ENCODE measurements at places on chromosomes 7 and 10.

- DNase-seq, result no peak
Observed at GRCh38 chr10:26637521-26638275, 59.8 kb upstream of the PDSS1 start.

DNA sequence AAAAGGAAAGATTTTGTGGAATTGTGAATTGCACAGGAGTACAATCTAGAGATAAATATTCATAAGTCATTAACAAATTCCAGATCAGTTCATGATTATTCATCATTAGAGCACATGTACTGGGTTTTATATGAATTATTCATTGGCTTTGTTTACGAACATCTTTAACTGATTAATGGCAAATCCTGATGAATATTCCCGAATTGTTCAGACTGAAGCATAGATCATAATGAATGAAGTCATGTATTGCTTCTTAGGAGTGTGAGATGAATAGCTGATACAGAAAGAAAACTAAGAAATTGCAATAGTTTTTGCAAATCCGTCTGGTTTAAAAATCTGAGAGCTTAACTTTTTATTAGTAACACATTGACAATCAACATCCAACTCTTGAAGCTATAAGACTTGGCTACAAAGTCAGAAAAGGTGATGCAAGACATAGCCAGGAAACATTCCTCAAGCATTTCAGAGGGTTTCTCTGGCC lies 183.6 kb upstream of the DGKB start:
- DNase-seq, result no peak

DNA sequence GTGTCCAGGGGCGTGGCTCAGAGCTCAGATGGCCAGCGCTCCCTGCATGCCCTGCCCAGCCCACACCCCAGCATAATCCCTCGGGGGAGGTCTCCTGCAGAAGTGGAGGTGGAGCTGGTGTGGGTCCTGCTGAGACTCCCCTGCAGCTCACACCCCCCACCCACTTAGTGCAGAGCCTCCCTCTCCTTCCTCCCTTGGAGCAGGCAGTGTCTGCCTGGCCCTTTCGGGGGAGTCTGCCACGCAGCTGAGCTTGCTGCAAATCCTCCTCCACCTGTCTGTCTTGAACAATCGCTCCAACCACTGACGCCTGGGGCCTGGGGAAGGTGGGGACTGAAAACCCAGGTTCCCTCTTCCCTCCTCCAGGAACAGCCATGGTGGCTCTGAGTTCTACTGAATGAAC lies 219.7 kb upstream of the PPP2R2D start:
- DNase-seq, result no peak

DNA sequence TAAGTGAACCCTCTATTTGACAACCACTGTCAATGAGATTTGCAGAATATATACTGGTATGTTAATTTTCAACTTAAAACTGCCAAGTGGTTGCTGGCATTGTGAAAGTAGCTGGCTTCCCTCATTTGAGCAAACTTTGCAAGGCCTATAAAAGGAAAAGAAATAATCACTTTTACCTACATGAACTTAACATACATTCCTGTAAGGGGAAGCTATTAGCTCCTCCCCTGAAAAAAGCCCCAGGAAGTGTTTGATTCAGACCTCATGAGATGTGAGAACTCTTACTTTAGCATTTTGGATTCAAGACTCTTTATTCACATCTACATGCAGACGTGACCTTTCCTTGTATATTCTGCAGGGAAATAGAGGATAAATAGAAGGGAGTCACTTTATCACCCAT lies 175.6 kb downstream of the OTUD1 start:
- DNase-seq, result no peak

DNA sequence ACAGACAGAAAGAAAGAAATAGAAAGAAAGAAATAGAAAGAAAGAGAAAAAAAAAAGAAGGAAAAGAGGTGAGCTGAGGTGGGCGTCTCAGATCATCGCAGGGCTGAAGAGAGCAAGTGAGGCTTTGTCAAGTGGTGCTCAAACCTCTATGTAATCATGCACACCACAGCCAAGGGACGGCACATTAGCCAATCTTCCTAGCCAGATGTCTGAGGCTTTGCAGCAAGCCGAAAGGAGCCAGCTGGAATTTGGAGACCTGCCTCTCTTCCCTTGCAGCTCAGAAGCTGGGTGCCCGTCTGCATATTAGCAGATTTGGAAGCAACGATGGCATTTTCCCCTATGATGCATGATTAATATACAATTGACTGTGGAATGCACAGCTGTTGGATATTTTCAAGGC lies 52.5 kb downstream of the ADRA2A start:
- no peak for DNase-seq

DNA sequence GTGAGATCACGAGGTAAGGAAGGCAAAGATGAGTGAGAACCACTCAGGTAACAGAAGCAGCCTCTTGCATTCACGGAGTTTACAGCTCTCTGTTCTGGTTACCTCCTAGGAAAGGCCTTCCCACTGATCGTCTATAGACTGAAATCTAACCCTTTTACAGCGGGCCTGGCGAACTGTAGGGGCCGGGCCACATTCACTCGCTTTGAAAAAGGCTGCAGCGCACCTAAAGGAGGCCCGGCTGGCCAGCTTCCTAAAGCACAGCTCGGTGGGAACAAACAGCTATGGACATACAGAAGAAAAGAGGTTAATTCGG lies 565 bp downstream of the ATP5MK start:
- no peak for DNase-seq

GRCh38 chr10:77692782-77693181 lies 55.2 kb upstream of the KCNMA1 start:
- DNase-seq, result no peak

- DNase-seq, result no peak
Observed at GRCh38 chr7:130444751-130445407, 4.1 kb upstream of the CEP41 start.

DNA sequence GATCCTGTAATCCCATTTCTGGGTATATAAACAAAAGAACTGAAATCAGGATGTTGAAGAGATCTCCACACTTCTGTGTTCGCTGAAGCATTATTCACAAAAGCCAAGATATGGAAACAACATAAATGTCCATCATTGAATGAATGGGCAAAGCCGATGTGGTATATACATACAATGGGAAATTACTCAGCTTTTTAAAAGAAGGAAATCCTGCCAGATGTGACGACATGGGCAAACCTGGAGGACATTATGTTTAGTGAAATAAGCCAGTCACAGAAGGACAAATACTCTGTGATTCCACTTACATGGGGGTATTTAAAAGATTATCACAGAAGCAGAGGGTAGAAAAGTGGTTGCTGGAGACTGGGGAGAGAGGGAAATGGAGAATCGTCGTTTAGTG lies 23.9 kb upstream of the FAM107B start:
- DNase-seq, result no peak

DNA sequence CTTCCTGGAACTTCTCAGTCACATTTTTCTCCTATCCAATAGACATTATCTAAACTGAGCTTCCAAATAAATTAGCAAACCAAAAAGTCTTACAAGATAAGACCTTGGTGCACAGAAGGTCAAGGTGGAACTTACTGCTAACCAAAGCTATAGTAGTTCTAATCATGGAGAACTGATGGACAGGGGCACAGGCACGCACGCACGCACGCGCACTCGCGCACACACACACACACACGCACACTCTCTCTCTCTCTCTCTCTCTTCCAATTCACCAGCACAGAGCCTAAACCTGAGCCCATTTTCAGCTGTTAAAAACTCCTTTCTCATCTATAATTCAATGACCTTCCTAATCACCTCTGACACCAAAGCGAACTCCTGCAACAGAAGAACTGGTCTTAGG lies 7.5 kb downstream of the FGFR2 start:
- no peak for DNase-seq

- DNase-seq, result no peak
Observed at GRCh38 chr10:123797813-123798212, 93.8 kb downstream of the CPXM2 start.

DNA sequence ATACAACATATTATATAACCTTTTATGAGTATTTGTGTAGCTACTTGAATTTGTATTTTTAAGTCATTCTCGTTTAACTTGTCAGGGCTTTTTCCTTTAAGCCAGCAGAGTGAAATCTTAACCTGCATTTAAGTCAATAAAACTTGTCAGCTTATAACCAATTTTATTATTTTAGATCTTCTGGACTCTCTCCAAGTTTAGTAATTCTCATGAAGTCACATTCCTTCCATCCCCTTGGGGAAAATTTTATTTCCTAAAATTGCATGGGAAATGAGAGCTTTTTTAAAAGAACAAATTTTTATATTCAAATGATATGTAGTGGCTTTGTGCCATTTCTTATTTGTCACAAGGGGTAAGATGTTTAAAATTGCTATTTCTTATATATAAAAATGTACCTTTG lies 74.0 kb downstream of the SEPTIN7 start:
- no peak for DNase-seq

- no peak for DNase-seq
Observed at GRCh38 chr7:31545549-31545948, 31.7 kb downstream of the ITPRID1 start.

DNA sequence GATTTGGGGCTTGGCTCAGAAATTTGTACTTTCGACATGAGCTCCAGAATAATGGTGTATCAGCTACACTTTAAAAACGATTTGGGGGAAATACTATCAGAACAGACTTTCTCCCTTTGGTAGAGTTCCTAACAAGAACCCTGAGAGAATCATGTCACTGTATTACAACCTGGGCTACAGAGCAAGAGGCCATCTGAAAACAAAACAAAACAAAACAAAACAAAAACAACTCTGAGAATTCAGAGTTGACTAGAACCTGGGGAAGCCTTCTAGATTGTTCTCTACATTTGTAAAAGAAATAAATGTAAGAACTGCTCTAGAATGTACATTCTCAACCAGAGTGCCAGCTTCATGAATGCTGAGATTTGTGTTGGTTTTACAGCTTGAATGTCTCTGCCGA lies 262.6 kb upstream of the SEMA3D start:
- DNase-seq, result no peak

- DNase-seq, result no peak
Observed at GRCh38 chr10:28906011-28906411, 228.7 kb downstream of the BAMBI start.

DNA sequence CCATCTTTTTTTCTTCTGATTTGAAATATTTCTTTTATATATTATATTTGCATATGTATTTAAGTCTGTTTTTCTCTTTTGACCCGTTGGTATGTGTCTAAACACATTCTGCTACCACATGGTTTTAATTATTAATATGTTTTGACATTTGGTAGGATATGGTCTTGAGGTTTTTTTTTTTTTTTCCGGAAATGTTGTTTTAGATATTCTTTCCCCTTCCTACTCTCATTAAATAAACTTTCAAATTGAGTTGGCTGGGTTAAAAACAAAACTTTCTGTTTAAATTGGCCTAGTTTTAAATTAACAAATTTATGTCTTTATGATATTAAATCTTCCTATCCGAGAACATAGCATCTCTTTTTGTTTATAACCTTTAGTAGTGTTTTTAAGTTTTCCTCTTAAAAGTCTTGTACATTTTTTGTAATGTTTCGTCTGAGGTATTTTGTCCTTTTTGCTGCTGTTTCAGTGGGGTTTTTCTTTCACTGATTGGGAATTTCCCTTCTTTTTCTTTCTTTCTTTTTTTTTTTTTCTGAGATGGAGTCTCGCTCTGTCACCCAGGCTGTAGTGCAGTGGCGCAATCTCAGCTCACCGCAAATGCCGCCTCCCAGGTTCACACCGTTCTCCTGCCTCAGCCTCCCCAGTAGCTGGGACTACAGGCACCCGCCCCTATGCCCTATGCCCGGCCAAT lies 25.4 kb downstream of the STAM start:
- no peak for DNase-seq

- DNase-seq, result no peak
Observed at GRCh38 chr7:107068156-107068555, 23.7 kb downstream of the PRKAR2B start.

GRCh38 chr10:120415709-120416330 lies 41.2 kb upstream of the PLPP4 start:
- DNase-seq, result peak; percentile 82

DNA sequence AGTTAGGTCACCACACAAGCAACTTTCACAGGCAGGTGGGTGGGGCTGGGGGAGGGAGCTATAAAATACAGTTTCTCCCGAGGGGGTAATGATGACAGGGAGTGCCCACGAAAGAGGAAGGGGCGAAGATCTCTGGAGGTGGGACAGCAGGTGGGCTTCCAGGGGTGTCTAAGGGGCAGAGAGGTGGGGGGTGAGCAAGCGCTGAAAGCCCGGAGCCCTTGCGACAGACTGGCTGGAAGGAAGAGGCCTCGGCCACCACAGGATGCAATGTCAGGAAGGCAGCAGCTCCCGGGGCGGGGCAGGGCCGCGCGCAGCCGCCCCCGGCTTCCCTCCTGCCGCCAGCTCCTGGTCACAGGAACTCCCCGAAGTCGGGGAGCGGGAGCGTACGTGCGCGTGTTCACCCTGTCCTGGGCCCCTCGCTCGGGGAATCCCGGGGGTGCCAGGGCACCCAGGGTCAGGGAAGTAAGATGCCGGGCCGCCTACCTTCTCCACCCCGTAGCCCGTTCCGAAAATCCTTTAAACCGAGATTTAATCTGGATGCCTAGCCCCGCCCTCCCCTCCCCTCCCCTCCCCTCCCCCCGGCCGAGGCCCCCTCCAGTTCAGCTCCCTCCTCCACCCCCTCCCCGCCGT lies 105.2 kb upstream of the PPIF start:
- no peak for DNase-seq

- DNase-seq, result no peak
Observed at GRCh38 chr7:28168393-28169158, 12.0 kb downstream of the JAZF1 start.

DNA sequence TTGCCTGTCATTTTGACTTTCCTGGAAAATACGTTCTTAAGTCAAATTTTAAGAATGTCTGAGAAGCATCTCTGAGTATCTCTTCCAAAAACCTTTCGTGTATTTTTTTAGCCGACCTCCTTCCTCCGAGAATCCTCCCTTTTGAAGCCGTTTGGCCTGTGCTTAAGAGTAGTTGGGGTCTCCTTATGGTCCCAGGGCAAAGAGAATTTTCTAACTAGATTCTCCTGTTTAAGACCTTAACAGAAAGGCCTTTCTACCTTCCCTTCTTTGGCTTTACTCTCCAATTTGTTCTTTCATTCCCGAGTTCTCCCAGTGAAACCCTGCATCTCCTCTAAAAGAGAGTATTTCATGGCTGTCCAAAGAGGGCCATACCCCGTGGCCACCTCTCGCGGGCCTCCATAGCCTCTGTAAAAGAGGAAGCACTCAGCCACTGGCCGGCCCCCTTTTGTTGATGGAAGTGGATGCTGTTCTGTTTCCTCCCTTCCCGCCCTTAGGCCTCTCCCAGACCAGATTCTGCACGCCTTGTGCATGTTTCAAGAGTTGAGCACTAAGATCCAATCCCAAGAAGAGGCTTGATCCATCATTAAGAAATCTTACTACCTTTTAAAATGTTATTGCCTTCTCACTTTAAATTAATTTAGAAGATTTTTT lies 6.6 kb upstream of the FEZF1 start:
- no peak for DNase-seq

Data from stromal cell of bone marrow (primary cell).